ENCODE measurements at places on chromosomes 6 and 20.

- ATAC-seq, result no peak
These were observed 64.8 kb upstream of the SMIM8 start for GRCh38 chr6:87257565-87257964.

DNA sequence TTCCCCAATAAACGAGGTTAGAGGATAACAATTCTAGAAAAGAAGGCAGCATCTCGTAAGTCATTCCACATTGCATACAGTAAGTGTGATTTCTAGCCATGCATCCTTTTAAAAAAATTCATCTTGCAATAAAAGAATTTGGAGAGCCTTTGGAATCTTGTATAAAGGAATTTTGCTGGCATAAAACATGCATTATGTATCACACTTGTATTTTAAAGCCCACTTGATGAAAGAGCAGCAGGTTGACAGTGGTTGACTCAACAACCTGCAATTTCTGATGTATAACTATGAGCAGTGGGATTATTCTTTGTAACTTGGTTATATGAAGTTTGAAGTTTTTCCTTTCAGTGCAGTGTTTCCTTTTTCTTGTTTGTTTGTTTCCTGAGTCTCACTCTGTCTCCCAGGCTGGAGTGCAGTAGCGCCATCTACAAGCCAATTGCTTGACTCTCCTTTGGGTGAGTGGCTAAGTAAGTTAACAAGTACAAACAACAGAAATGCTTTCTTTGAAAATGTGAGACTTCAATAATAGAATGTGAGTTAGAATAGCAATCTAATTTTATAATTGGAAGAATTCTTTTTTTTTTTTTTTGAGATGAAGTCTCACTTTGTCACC, 39.9 kb downstream of the JARID2 start:
- ATAC-seq, result peak; percentile 65

- peak; percentile 32 for ATAC-seq
These were observed 44.8 kb upstream of the TGM2 start for GRCh38 chr20:38209736-38210405.

GRCh38 chr6:170260686-170261085, 30.2 kb downstream of the DLL1 start:
- ATAC-seq, result no peak

GRCh38 chr6:21337263-21337662, 256.3 kb upstream of the SOX4 start:
- ATAC-seq, result no peak

DNA sequence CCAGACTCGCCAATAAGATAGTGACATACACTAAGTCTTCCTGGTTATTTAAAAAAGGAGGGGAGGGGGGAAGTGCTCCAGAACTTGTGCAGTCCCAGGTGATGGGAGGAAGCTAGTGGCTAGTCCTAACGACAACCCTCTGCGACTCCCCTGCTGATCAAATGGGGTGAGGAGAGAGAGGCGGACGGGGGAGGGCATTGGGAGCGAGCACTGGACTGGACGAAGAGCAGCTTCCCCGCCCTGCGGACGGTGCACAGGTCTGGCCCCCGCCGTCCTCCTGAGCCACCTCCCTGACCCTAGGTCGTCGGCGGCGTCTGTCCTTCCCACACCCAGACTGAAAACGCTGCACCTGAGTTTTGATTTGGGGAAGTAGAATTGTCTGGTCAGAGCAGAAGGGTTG, 2.2 kb upstream of the OLIG3 start:
- no peak for ATAC-seq

DNA sequence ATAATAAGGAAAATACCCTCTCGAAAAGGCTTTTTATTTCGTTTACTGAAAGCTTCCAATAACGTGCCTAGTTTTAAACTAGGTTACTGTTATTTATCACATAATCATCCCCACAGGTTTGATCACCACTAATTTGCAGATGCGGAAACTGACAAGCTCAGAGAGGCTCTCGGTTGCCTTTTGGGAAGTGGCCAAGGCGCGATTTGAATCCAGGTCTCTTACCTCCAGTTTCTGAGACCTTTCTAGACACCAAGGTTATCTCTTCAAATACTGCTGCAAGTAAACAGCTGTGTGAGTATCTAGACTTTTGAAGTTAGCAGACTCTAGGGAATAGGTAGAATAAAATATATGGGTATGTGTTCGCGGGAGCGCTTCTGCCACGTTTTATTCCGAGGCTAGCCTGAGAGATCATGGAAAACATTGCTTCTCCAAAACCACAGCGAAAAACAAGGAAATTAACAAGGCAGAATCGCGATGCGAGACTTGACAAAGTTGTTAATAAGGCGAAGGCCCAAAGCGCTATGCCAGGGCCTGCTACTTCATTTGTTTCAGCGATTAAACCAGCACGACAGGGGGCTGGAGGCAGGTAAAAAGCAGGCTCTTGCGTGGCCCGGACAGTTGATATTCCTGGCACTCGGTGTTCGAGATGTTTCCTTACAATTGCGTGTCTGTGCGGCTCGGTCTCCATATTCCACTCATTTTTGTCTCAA, 1.8 kb upstream of the JARID2 start:
- ATAC-seq, result no peak

- ATAC-seq, result no peak
These were observed 181.1 kb downstream of the REV3L start for GRCh38 chr6:111301946-111302345.

- no peak for ATAC-seq
These were observed 593.1 kb upstream of the GJE1 start for GRCh38 chr6:141539617-141540016.
